Omental fat pad (tissue), 4 donors: ENCODE measurements at places on chromosomes 12 and 14.

DNA sequence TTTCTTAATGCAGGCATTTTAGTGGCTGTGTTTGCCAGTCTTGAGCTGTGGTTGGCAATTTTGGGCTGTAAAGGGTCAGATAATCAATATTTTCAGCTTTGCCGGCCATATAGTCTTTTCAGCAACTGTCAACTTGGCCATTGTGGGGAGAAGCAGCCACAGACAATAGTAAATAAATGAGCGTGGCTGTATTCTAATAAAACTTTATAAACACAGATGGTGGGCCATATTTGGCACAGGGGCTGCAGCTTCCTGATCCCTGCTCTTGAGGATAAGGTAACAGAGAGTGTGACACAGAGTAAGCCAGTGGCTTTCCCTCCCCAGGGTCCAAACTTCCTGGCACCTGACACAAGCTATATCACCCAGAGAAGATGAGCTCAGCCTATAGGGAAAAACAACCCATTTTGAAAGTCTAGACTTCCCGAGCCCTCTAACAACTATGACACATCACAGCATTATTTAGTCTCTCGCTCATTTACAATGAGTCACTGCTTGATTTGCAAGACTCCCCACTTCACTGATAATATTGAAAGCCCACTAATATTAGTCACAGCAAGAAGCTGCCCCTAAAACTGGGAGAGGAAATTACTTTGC, 163.1 kb upstream of the TMPO start:
- DNase-seq: no peak

DNA sequence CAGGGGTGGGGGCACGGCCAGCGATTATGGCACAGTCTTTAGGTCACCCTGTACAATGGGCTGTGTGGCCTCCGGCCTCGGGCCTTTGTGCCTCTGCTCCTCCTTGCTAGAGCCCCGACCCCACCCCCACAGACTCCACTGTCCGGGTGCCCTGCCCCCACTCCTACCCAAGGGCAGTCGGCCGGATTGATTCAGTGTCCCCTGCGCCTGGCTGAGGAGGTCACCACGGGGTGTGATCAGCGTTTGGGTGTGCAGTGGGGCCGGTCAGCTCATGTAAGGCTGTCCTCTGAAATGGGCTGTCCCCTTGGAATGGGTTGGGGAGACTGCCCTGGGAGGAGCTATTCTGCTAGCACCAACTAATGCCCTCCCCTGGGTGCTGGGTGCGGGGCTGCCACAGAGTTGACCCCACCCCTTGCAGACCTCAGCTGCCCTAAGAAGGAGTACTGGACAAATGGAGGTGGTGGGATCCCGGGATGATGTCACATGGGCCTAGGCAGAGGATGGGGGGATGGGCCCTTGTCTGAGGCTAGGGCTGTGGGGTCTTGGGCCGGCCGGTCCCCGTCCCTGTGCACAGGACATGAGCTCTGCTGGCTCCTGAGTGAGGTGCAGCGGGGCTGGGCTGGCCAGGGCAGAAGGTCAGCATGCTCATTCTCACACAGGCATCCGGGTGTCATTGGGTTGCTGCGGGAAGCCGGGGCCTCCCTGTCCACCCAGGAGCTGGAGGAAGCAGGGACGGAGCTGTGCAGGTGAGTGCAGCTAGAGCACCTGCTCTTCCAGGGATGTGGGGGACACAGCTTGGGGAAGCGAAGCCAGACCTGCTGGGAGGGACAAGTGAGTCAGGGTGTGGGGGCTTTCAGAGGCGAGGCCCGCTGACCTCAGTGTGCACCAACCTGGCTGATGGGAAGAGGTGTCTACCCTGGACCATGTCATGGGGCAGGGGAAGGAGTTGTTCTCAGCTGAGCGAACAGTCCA, 23.4 kb downstream of the ASPG start:
- DNase-seq: no peak

GRCh38 chr12:93591137-93591868, 18.8 kb downstream of the SOCS2 start:
- peak; percentile 58 for DNase-seq

DNA sequence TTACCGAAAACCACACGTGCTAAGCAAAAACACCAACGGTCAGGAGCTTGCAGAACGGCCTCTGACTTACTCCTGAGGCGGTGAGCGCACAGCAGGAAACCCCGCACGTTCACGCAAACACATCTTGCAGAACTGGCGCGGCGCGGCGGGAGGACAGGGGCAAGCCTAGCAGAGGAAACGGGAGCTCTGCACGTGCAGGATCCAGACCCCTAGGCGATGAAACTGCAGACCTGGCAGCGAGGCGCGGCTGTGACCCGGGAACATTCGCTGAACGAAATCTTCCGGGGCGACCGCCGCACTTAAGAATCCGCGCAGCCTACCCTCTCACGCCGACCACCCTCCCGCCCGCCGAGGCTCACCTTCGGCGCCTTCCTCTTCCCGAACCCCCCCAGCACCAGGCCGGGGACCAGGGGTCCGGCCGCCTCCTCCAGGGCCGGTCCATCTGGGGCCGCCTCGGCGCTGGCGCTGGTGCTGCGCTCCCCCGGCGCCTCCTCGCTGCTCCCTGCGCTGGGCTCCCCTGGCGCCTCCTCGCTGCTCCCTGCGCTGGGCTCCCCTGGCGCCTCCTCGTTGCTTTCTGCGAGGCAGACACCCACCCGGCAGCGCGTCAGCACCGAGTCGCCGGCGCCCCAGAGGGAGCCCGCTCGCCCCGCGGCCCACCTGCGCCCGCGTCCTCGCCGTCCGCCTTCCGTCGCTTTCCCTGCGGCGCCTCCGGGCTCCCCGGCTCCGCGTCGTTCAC, 615 bp downstream of the DDX51 start:
- no peak for DNase-seq

DNA sequence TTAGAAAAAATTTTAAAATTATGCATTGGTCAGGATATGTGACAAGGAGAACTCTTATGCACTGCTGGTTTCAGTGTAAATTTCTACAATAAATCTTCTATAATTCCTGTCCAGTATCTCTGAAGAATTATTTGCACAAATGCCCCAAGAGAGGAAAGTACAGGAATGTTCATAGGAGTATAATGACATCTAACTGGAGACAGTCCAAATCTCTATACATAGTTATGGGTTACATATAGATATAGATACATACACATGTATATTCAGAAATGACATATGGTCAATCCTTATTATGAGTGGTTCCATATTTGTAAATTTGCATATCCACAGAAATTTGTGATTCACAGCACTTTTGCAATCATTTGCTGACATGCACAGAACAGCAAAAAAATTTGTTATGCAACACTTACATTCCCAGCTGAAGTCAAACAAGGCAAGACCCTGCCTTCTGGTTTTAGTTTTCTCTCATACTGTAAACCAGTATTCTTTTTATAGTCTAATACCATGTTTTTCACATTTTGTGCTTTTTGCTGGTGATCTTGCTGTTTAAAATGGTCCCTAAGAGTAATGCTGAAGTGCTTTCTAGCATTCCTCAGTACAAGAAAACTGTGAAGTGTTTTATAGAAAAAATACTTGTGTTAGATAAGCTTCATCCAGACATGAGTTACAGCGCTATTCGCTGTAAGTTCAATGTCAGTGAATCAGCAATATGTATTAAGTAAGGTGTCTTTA, 103.8 kb downstream of the SLC16A7 start:
- no peak for DNase-seq

DNA sequence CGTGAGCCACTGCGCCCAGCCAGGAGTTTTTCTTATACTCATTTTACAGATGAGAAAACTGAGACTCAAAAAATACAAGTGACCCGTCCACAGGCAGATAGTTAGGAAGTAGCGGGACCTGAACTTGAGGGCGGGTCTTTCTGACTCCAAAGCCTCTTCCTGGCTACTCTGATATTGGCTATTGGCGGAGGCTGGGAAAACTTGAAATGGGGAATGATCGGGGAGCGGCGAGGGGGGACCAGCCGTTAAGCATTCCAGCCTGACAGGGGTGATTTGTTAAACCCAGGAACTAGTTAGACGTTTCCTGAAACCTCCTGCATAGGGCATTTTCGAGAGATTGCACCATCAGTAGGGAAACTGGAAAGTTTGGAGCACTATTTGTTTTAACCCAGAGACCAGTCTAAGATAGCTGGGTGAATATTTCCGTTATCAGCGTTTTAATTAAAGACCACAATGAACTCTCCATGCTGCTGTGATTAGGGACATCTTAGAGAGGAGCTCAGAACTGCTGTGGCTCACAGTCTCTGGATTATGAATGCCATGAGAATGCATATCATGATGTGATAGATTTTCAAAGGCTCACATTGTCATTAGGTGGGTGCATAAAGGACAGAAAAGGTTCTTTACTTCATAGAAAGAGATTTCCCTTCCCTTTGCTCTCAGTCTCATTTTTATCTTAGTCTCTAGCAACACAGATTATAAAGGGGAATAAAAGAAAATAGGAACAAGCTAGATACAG, 2.5 kb downstream of the NR1H4 start:
- no peak for DNase-seq

DNA sequence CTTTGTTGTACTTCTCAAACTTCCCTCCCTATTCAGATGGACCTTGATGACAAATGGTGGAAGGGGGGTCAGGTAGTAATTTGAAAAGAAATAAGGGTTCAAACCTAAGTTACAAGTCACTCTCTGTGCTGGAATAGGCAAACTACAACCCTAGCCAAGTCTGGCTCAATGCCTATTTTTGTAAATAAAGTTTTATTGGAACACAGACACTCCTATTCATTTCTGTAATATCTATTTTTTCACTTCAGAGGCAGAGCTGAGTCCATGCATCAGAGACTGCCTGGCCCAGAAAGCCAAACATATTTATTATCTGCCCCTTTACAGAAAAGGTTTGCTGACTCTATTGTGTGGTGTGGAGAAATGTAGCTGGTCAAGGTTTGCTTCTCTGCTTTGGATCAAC, 78.4 kb upstream of the RIN3 start:
- no peak for DNase-seq

DNA sequence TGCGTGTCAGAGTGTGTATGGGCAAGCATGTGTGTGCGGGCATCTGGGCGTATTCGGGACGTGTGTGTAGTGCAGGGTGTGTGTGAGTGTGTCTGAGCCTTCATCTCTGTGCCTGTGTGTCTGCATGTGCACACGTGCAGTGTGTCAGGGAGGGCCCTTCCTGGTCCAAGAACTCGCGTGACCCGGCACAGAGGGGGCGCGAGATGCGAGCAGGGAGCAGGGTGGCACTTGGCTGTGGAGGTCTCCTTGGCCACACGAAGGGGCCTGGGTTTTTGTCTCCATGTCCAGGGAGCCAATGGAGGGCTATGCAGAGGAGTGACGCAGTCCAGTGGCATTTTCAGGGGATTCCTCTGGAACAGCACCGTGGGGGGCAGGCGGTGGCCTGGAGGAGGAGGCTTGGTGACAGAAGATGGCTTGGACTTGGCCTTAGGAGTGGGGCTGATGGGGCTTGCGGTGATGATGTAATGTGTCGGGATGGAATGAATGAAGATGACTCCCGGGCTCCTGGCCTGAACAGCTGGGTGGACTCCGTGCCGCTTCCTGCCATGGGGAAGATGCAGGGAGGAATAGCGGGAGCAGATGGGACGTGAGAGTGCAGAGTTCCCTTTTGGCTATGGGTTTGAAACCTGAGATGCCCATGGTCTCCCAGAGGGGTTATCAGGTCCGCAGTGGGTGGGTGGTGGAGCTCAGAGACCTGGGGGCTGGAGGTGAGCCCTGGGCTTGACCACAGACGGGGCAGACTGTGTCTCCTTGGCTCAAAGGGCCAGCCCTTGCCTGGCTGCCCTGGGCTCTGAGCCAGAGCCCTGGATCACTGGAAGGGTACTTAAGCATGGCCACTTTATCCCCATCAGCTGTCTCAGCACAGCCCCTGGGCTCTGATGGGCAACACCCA, 208.3 kb downstream of the PHETA1 start:
- no peak for DNase-seq

GRCh38 chr14:80364274-80364673, 153.0 kb upstream of the DIO2 start:
- no peak for DNase-seq

DNA sequence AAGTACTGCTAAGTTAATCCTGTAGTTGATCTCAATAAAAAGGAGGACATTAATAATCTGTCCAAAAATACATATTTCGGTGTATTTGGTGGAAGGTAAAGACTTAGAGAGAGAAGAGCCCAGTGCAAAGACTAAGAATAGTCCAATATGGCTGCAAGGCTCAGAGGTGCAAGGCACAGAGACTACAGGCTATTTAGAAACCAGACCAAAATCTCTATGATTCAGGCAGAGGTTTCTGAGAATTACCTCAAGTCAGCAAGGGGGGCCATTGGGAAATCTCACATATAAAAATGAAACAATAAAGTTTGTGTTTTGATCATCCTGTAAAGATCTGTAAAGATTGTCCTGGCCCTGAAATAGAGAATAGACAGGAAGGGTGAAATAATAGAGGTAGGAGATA, 1173.0 kb downstream of the VRK1 start:
- no peak for DNase-seq

GRCh38 chr14:73861073-73861472, 9.4 kb downstream of the PTGR2 start:
- DNase-seq: no peak

- no peak for DNase-seq
These were observed 28.3 kb upstream of the ATP2A2 start for GRCh38 chr12:110252716-110253115.

DNA sequence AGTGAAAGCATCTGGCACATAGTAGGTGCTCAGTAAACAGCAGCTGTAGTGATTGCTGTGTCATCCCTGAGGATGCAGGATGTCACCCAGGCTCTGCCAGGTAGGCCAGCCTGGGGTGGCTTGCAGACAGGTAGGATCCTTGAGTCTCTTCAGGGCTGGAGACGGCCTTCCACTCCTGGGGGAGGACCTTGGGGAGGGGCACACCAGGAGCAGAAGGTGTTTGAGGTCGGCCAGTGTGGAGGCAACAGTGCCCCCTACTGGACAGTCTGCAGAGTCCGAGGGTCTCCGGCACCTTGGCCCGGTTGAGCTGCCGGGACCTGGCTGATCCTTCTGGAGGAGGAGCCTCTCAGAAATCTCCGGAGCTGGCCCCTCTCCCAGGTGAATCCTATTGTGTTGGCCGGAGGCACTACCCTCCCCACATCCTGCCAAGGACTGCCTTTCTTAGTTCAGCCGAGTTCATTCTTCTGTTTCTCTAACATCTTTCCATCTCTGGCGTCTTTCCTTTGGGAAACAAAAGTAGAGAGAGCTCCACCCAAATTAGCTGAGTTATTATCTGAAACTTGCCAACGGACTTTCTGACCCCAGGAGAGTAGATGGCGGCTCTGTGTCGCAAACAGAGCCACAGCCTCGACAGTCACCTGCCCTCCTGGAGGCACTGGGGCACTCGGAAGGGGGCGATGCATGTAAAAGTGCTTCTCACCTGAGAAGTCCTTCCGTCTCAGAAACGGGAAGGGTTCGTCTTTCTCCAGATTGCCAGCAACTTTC, 41.8 kb upstream of the CLMN start:
- no peak for DNase-seq

- no peak for DNase-seq
These were observed 52.1 kb downstream of the AVPR1A start for GRCh38 chr12:63098851-63099250.

- DNase-seq: no peak
These were observed 16.5 kb downstream of the RFX4 start for GRCh38 chr12:106599302-106599701.

GRCh38 chr12:89703768-89704167, 4.9 kb downstream of the ATP2B1 start:
- DNase-seq: no peak
